ENCODE measurements at places on chromosomes 1 and 21.
A peak's percentile ranks its signal among the peaks of the same experiment; 100 is the strongest.

DNA sequence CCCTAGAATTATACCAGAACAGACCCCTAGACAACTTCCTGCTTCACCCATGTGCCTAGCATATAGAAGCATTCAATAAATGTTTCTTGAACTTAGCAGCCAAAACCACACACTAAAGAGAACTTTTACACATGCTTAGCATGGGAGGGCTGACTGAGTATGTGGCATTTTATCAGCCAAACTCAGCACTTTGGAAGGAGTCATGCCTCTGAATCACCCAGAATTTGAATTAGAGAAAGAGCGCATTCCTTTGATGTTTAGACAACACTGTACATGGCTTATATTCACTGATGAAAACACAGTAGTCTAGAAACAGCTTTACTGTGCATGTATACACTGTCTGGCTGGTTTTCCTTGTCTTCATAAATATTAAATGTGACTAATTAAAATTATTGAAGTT, 26.1 kb downstream of the SPAG17 start:
- no peak for DNase-seq

- DNase-seq: no peak
These were observed 287.0 kb downstream of the GPATCH2 start for GRCh38 chr1:217343907-217344306.

DNA sequence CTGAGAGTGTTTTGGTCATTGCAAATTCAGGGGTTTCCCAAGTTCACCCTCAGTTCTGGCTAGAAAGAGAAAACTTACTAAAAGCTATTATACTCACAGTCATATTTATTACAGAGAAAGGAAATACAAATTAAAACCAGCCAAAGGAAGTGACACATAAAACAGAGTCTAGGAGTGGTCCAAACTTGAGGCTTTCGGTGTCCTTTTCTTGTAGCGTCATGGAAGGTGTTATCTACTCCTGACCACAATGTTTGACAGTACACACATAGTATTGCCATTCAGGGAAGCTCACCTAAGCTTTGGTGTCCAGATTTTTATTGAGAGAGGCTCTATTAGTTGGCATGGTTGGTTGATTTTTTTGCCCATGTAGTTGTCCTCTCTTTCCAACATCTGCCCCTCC, 59.0 kb downstream of the SLC35A3 start:
- peak; percentile 60 for DNase-seq

- DNase-seq: no peak
These were observed 430.9 kb downstream of the MATN1 start for GRCh38 chr1:30292451-30292850.

- DNase-seq: no peak
These were observed 737.6 kb upstream of the CHRM3 start for GRCh38 chr1:238648751-238649150.

GRCh38 chr1:15963968-15964648, 11.8 kb downstream of the ZBTB17 start:
- DNase-seq: peak; percentile 58

GRCh38 chr1:26280333-26281042, 602 bp downstream of the SH3BGRL3 start:
- peak; percentile 41 for DNase-seq

GRCh38 chr1:180206581-180206980, 23.5 kb upstream of the LHX4 start:
- DNase-seq: no peak

- no peak for DNase-seq
These were observed 125.5 kb downstream of the CLEC20A start for GRCh38 chr1:178371235-178371634.

DNA sequence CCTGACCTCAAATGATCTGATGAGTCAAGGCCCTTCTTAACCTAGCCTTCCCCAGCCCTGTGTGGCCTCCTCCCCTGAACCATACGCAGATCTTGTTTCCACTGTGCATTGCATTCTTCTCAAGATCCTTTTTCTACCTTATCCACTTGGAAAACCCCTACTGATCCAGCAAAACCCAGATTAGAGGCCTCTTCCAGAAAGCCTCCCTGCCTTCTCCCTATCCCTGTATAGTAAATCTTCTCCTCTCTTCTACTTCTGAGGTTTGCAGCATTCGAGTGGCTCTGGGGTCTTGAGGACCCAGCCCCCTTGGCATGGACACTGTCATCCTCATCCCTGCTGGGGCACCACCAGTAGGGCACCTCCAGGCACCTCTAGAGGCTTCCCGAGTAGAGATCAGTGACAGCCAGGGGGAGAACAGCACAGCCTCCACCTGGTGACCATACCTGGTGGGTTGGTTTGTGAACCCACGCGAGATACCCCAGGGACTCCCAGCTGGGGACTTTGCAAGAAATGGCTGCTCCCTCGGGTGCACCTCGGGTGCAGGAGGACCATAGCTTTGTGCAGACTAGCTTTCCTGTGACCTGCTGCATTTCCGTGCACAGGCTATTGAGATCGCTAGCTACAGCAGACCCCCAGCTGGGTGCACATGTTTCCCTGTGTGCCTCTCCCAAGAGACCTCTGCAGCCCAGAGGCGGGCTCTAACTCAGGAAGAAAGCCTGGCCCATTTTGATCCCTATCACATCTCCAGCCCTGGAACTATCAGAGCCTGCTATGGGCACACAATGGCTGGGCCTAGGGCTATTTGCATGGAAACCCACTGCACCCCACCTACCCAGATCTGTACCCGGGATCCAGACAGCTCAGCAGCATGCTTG, 34.2 kb downstream of the MATN1 start:
- DNase-seq: no peak

GRCh38 chr1:1100296-1100695, 15.6 kb downstream of the C1orf159 start:
- DNase-seq: no peak

Measured in activated CD4-positive, alpha-beta T cell treated with anti-CD3 and anti-CD28 coated beads, Interleukin-2, amount 50 U/mL, for 16 hours (primary cell).